ENCODE measurements at places on chromosomes 2 and 18.

DNA sequence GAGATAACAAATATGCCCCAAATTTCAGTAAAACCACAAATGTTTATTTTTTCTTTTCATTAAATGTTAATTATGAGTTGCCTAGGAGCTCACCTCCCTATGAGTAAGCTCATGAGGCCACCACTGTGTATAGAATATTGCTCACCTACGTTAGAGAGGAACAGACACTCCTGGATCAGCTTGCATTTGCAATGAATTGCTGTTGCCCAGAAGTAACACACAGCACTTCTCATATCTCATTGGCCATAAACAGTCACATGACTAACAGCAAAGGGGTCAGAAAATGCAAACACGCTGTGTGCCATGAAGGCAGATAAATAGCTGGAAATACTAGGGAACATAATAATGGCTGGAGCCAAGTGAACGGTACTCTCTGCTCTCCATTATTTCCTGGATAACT lies 89.0 kb upstream of the GALNT5 start:
- no peak for DNase-seq

- DNase-seq, result no peak
Observed at GRCh38 chr2:15492773-15493325, 68.3 kb downstream of the NBAS start.

GRCh38 chr18:78596794-78597345 lies 382.7 kb upstream of the SALL3 start:
- no peak for DNase-seq

DNA sequence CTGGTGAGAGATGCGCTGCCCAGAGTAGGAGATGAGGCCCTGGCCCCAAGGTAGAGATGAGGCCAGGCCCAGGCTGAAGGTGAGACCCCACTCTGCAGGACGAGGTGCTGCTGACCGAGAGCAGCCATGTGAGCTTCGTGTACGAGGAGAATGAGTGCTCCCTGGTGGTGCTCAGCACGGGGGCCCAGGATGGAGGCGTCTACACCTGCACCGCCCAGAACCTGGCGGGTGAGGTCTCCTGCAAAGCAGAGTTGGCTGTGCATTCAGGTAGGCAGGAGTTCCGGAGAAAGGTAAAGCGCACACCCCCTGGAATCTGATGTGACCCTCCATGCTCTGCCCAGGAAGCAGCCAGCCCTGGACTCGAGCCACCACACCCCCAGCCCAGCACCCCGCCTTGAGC lies 21.5 kb upstream of the GMPPA start:
- no peak for DNase-seq

- no peak for DNase-seq
Observed at GRCh38 chr2:52264488-52264887, 1232.6 kb upstream of the NRXN1 start.

DNA sequence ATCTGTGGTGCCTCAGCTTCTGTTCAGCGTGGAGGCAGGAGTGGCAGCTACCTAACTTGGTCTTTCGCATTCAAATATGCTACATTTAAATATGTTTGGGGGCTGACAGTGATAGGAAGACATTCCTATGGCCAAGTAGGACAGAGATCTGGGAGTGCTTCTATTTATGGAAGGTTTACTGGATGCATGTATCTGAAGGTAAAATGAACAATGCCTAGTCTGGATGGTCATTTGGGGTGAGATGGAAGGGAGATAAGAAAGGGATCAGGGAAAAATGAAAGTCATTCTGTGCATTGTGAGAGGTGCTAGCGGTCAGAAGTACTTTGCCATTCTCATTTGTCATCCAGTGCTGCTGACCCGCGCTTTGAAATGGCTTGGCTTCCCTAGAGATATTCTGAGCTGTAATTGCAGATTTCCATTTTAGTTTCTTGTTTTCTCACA lies 300.9 kb upstream of the FBXO11 start:
- no peak for DNase-seq

GRCh38 chr2:152611458-152612231 lies 105.6 kb downstream of the PRPF40A start:
- DNase-seq, result no peak

- no peak for DNase-seq
Observed at GRCh38 chr2:199144546-199144945, 313.2 kb downstream of the SATB2 start.

DNA sequence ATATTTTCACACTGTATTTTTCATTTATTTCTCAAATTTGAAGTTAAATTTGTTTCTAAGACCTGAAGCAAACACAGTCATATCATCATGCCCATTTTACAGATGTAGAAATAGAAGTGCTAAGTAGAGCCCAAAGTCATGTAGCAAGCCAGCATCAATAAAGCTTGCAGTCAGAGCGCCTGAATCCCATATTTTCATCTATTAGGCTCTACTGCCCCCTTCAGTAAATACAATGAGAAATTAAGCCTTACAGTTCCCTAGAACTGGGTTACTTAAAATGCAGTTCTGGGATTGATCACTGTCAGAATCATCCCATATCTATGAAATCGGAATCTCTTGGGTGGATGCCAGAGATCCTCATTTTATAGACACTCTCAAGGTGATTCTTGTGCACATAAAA lies 419.9 kb downstream of the TGIF1 start:
- no peak for DNase-seq

DNA sequence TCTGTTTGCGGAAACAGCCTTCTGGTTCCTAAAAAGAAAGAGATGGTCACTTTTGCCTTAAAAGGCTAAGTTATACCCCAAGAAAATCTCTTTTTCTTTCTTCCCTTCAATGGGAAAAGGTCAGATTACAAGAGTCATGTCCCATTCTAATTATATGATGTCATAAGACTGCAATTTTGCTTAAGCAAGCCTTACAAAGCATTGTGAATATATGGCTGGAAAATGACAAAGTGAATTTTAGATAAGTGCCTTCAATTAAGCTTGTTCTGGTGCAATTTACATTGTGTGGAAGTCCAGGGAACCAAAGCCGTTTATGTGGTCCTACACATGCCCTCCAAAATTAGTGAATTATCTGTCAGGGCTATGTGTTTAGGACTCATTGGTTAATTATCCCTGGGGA lies 7.6 kb upstream of the BMP10 start:
- no peak for DNase-seq

DNA sequence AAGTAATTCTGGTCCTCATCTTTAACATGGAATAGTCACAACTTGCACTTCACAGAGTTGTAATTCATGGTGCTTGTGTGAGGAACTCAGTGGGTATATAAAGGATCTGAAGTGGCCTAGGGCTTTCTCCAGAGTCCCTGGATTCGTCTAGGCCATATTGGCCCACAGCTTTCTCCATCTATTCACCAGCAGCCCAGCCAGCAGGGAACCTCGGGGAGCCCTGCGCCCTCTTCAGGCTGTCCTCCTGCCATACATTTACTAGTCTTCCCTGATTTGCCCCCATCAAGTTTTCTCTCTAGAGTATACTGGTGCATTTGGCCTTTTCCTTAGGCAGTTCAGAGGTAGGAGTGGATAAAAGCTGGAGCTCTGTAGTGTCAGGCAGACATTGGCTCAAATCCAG lies 278.3 kb downstream of the MYCN start:
- DNase-seq, result no peak

Data from T1000 (cell line).